Transverse colon (tissue), 4 donors: ENCODE measurements at places on chromosomes 11 and 22.
A peak's percentile ranks its signal among the peaks of the same experiment; 100 is the strongest.

DNA sequence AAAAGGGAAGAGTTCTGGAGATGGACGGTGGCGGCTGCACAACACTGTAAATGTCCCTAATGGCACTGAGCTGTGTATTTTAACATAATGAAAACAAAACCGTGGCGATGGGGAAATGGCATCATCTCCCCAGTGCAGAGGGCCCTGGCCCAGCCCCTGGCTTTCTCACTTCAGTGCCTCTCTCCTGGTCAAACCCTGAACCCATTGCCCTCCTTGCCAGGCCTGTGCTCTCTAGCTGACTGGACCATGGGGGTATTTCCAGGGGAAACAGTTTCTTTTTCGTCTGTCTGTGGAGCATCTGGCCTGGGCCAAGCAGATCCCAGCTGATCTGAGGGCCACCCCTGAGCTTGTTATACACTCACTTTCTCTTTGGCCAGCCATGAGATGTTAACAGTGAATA is 17.4 kb upstream of the NAP1L4 start:
- no peak for DNase-seq

DNA sequence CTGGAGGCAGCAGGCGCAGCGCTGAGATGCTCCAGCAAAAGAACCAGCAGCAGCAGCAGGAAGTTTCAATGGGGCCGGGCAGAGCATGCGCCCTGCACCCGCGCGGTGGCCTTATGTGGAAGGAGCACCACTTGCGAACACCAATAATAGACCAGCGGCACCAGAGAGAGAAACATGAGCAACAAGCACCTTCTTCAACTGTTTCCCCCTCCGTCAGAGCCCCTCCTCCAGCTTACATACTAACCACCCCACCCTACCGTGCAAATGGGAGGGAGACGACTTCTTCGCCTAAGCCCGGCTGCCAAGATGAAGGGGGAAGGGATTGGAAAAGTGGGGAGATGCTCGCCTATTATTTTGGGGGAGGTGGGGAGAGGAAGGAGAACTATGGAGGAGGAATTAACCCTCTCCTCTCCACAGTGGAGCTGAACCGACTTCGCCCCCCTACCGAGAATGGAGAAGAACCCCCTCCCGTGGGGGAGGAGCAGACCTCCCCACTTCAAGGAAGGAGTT is 1.1 kb downstream of the RSF1 start:
- peak; percentile 89 for DNase-seq

DNA sequence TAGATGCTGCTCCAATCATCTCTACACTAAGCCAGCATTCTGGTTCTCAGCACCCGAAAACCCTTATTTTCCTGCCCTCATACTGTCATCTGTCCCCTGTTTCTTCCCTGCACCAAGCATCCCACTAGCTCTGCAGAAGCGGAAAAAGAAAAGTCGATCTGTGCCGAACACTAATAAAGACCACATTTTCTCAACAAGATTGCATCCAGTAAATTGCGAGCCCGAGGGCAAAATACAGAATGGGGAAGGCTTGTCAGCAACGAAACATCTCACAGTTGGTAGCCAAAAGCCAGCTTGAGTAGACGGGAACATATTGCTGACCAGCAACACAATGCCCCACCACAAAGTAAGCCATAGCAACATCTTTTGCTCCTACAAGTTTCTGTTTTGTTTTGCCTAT is 227.4 kb downstream of the CADM1 start:
- no peak for DNase-seq

DNA sequence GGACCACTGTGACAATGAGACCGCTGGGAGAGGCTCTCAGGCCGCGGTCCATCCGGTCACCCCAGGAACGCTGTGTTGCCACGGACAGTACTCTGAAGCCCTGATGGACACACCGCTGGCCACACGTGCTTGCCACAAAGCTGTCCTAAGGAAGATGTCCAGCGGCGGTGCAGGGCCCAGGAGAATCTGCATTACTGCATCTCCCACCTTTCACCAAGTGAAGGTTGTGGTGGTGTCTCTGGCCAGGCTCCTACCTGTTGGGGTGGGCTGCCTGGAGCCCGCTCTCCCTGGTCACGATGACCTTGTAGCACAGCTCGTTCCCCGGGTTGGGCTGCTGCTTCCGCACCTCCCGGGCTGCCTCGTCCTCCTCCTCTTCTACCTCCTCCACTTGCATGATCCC is 4.2 kb downstream of the TTLL12 start:
- DNase-seq, result no peak

DNA sequence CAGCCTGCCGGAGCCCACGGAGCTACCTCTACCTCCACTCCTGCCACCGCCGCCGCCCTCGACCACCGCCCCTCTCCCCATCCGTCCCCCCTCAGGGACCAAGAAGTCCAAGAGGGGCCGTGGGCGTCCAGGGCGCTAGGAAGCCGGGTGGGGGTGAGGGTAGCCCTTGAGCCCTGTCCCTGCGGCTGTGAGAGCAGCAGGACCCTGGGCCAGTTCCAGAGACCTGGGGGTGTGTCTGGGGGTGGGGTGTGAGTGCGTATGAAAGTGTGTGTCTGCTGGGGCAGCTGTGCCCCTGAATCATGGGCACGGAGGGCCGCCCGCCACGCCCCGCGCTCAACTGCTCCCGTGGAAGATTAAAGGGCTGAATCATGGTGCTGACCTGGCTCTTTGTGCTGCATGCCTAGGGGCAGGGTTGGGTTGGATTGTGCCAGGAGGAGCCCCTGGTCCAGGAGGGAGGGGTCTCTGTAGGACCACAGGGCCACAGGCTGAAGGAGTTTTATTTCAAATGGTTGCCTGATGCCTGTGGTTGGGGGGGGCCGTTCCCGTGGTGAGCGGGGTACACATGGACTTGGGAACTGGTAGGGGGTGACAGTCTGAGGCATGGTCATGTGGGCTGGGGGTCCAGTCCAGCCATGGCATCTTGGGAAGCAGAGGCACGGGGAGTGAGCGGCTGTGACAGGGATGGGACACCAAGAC is 2.3 kb downstream of the PTPRCAP start:
- no peak for DNase-seq

DNA sequence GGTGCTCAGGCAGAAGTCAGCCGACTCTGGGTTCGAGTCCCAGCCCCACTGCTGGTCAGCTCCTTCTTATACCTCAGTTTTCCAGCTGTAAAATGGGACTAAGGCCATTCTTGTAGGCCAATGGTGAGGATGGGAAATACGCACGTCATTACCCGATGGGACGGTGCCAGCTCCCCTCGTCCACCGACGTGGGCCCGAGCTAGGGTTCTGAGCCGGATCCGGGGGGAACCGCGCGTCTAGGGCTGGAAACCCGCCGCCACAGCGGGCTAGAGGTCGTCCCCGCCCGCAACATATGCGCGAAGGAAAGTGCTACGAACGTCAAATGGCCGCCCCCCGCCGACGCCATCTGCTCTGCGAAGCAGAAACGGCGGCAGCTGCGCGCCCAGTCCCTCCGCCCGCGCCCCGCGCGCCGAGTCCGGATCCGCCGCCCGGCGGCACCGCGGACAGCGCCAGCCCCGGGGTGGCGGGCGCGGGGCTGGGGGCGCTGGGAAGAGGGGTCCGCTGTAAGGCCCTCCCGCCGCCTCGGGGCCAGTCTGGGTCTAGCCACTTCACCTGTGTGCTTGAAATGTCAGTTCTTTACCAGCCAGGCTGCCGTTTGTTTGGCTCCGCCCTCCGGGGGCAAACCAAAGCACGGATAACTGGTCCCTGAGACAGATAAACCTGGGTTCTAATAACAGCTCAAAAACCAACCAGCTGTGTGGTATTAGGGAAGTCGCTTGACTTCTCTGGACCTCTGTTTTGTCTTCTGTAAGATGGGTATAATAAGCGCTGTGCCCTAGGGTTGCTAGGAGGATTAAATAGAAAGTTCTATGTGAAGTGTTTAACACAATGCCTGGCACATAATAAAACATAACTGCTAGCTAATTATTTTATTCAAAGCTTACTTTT is 103.5 kb upstream of the RCN1 start:
- DNase-seq, result no peak

DNA sequence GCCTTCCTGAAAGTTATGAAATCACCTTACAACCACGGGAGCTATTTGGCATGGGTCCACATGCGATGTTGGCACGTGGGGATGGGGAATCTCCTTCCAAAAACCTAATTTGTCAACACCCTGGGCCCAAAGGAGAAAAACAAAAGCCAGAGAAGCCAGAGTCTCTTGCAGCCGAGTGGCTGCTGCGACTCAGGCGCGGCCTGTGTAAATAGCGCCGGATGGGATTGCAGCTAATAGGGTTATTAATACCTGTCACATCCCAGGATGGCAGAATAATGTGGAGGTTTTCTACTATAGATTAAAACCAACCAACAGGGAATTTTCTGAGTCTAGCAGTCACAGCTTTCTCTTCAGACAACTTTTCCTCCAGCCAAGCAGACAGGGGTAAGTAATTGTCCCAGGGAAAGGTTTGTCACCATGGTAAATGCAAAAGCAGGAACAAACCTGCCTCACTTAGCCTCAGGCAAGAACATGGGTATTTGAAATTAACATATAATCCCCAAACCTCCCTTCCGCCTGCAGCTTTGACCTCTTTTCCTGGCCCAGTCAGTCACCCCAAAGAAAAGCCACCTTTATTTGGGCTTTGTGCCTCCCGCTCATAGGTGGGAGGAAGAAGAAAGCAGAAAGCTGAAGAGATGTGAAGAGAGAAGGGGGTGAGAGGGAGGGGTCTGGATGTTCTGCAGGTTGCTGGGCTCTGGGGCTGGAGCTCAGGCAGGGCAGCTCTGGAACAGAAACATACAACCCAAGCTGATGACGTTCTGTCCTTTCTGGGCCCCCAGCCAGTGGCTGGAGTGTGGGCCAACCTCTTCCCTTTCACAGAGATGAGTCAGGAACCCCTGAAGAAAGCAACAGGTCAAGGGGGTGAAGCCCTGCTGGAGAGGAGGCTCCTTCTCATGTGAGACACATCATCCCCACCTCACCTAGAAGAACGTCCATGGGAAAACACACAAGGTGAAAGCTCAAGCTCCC is 376.5 kb downstream of the NXPE2 start:
- no peak for DNase-seq
